ENCODE measurements at places on chromosomes 5 and 9. TPM values are rescaled to one million over a fixed set of nuclear protein-coding genes. Genes with fewer than 3 reads are reported as not detected.
A peak's percentile ranks its signal among the peaks of the same experiment; 100 is the strongest.

The ANKRD31 gene
- polyA plus RNA-seq: 0.01 TPM

The BTNL8 gene
- polyA plus RNA-seq: not detected

The GPX3 gene
- polyA plus RNA-seq: 12.7 TPM

The FOXD4L6 gene
- not detected for polyA plus RNA-seq

GRCh38 chr5:138955671-138956295 lies 80.6 kb upstream of the LRRTM2 start:
- no peak for DNase-seq

DNA sequence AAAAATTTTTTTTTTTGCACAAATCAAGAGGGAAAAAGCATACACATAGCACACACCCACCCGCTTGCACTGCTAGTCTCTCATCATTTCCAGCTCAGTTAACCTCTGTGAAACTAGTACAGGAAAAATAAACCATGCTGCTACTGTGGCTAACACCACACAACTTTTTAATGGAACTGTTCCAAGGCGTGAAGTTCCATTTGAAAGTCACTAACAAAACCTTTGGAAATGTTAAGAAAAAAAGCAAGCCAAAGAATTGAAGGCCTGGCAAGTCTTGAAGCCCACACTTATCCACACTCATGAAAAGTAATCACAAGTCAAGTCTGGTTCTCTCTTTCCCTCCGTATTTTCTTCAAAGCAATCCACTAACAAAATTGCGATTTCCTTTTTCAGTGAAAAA lies 116.3 kb downstream of the FANCC start:
- no peak for DNase-seq

DNA sequence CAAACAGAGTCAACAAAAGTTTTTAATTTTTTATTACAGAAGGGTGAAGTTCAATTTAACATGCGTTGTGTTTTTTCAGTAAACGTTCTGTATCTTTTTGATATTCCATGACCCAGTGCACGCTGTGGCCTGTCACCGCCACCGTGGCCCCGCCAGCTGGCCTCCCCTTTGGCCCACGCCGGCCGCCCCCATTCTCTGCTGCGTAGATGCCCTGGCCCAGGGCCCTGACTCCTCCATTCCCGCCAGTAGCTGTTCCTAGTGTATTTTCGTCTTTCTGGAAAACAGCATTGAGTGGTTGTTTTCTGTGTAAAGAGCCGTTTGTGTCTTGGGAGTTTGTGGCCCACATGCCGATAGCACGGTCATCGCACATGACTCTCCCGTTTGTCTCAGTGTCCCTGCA lies 6.1 kb downstream of the RNU6ATAC start:
- DNase-seq: no peak

GRCh38 chr9:35267710-35268109 lies 105.9 kb downstream of the UNC13B start:
- peak; percentile 22 for DNase-seq

Measured in foreskin keratinocyte (primary cell).